Activated naive CD8-positive, alpha-beta T cell treated with anti-CD3 and anti-CD28 coated beads, Interleukin-2, amount 50 U/mL, for 16 hours (primary cell): ENCODE measurements at places on chromosomes 7 and 10.

GRCh38 chr10:20254078-20254477, 437.8 kb downstream of the PLXDC2 start:
- no peak for DNase-seq

DNA sequence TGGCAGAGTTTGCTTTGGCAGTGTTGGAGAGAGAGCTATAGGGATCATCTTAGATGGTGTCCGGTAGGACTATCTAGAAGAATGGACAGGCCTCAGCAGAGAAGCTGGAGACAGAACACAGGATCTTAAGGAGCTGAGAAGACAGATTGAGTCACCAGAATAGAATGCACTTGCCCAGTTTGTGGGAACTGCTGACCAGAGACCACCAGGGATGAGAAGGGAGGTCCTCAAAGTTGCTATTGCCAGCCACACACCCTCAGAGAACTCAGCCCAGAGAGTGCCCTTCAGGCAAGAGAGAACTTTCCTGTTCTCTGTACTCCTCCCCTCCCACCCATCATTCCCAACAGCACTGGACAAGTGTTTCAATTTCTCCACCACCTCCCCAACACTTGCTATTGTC, 25.3 kb upstream of the GALNT11 start:
- no peak for DNase-seq

DNA sequence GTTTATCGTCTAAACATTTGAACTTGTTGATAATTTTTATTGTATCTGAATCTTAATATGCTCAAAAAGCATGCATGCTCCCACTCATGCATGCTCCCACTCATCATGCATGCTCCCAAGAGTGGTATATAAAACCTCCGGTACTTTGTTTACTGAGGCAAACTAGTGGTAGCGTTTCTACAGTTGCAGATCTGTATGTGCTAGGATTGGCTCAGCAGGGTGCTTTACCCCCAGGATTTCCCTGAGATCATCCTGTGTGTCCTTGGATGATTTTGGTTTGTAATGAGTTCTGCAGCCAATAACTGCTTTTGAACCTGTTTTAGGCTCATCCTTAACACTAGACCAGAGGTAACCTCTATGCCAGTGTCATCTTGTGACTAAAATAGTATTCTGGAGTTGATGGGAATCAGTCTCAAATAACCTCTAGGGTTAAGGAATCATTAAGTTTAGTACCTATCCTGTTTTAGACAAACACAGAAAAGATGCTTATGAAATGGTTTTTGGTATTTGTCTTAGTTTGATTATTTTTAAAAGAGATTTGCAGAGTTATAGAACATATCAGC, 40.4 kb downstream of the PHTF2 start:
- DNase-seq: no peak

GRCh38 chr10:43682956-43683355, 34.3 kb upstream of the ZNF32 start:
- DNase-seq: no peak

GRCh38 chr10:95831515-95831914, 75.6 kb downstream of the ENTPD1 start:
- DNase-seq: no peak

DNA sequence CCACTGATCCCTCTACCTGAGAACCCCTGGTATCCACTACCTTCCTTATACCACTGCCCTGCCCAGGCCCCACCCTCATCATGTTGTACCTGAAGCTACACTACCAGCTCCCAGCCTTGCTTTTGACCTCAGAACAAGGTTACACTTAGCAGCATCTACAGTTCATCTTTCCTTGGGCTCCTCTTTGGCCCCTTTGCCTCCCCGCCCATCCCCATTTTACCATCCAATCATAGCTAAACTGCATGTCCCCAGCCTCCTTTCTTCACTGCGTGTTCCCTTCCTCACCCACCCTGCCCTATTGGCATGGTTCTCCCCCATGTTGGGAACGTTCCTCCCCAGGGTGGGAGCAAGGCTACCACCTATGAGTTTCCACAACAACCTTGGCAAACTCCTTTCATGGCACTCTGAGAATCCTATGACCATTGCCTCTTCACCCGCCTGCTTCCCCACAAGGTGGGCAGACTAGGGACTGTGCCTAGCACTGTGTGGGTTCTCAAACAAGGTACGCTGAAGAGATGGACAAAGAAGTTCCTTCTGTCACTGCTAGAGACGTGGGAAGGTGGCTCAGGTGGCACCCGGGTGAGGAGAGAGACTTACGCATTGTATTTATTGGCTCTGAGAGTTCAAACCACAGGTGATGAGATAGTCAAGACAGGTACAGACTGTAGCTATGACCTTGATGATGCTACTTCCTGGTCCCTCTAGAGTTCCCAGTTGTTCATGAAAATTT, 66.9 kb upstream of the ADAM12 start:
- no peak for DNase-seq

GRCh38 chr10:127585519-127586023, 36.5 kb downstream of the NPS start:
- DNase-seq: no peak

GRCh38 chr7:39700932-39701331, 77.6 kb downstream of the RALA start:
- DNase-seq: no peak

DNA sequence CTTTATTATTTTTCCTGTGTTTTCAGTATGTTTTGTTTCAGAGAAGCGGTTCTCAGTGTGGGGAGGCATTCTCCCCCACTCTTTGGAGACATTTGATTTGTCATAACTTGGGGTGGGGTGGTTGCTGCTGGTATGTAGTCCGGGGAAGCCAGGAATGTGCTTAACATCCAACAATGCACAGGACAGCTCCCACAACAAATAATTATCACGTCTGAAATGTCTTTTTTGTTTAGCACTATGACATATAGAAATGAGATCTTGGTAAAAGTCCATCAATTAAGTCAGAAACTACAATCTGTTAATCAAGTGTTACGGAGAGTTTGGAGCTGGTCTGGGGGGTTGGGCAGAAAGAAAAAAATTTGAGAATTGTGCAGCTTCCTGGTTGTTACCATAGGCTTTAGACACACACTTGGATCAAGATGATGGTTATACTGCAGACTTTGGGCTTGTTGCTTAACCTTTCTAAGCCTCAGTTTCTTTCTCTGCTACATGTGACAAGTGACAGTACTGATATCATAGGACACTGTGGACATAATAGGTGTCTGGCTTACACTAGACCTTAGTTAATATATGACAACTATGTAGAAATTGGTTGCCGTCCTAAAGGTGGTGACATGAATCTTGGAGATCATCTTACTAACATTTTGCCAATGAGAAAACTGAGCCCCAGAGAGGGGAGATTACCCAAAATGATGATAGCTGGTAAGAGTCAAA, 113.7 kb downstream of the LRMDA start:
- no peak for DNase-seq

DNA sequence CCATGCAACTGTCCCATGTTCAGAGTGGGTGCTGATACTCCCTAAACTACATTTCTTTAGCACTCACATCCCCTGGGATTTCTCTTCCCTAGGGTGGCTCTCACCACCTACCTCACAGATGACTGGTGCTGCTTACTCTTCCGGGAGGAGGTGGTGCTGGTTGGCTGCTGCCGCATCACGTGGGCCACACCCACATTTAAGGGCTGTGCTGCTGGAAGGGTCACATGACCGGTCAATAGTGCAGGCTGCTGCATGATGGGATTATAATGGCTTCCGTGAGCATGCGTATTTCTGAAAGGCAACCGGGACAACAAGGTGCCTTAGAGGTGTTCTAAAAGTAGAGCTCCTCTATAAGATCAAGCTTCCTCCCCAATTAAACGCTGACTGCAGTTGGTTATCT, 76.8 kb downstream of the CLEC2L start:
- no peak for DNase-seq

DNA sequence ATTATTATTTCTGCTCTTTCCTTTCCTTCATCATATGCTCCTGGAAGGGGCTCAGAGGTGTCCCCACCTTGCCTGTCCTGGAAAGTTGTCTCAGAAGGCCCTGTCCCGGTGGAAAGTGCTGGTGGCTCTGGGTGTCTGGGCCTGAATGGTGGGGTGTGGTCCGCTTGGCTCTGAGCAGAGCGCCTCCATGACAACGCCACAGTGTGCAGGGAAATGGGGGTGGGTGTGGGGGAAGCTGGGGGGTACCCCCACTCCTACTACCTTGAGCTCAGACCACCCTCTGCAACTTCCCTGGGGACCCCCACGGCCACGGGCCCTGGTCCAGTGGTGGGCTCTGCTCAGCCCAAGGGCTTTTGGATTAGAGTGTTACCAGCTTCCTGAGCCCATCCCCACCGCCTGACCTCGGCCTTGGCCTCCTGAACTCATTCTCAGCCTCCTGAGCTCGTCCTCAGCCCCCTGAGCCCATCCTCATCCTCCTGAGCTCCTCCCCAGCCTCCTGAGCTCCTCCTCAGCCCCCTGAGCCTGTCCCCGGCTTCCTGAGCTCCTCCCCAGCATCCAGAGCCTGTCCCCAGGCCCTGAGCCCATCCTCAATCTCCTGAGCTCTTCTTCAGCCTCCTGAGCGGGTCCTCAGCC, 106.4 kb upstream of the FAM20C start:
- no peak for DNase-seq

GRCh38 chr10:63866075-63866746, 345.0 kb downstream of the REEP3 start:
- no peak for DNase-seq

GRCh38 chr10:90399782-90400181, 458.1 kb downstream of the HTR7 start:
- DNase-seq: no peak
